ENCODE measurements at places on chromosomes 6 and 20. TPM values are rescaled to one million over a fixed set of nuclear protein-coding genes. Genes with fewer than 3 reads are reported as not detected.

Gene NCOA6
- polyA plus RNA-seq, result 24.9 TPM

Gene NNAT
- 824 TPM for polyA plus RNA-seq

Gene PDYN
- polyA plus RNA-seq, result not detected

Gene HLA-DRB5
- polyA plus RNA-seq, result 9.5 TPM

Gene HNF4A
- 0.04 TPM for polyA plus RNA-seq

- no peak for DNase-seq
Observed at GRCh38 chr6:148414092-148414489, 71.5 kb downstream of the SASH1 start.

DNA sequence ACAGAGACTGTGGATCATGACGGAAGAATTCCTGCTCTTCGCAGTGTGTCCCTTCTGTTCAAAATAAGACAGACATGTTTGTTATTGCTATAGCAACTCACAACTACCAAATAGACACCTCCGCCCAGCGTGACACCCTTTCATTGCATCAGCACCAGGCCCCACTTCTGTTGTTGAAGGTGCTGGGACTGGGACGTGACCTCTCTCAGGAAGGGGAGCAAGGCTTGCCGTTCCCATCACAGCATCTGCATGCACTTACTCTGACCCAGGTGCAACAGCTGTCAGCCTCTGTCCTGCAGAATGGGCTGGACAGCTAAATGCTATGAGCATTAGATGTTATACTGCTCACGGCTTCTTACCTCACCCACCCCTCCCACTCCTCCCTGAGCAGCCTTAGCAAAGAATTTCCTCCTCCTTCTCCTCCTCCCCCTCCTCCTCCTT lies 94.1 kb downstream of the DACT2 start:
- peak; percentile 74 for DNase-seq

DNA sequence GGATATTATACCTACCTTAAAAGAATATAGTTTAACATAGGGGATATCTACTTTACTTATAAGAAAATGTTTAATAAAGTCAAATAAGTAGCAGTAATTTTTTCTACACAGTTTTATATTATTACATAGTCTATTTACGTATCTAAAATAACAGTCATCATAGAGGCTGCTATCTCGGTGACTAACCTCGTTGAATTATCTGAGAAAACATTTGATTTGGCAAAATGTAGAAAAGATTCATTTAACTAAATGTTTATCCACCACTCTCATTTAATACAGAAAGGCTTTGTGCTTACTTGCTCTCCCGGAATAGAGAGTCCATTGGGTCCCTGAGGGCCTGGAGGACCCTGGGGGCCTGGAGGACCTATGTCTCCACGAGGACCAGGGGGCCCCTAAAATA lies 103.6 kb downstream of the COL12A1 start:
- DNase-seq, result no peak

- no peak for DNase-seq
Observed at GRCh38 chr6:16585805-16586204, 175.5 kb downstream of the ATXN1 start.

DNA sequence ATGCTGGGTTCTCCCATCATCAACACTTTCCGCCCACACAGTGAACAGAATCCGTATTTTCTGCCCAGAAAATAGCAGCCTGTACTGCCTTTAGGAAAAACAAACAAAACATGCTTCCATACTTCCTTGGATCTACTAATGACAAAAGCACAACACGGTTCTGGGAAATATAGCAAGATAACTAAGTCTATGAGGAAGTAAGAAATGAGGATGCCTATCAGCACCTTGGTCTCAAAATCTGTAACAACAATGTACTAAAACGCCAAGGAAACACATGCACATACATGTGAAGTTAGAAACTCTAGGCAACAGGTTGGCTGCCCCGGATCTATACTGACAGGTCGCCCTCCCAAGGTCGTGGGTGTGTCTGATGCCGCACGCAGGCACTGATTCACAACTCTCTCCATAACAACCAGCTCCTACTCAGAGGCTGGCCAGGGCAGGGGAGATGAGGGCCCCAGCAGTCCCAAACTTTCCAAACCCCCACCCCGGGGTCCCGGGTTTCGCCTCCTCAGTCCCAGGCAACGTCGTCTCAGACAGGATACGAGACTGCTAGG lies 710 bp downstream of the BTBD9 start:
- DNase-seq, result no peak

GRCh38 chr6:170186006-170186935 lies 104.6 kb downstream of the DLL1 start:
- DNase-seq, result no peak

GRCh38 chr6:40252531-40253258 lies 318.4 kb upstream of the MOCS1 start:
- DNase-seq, result no peak

DNA sequence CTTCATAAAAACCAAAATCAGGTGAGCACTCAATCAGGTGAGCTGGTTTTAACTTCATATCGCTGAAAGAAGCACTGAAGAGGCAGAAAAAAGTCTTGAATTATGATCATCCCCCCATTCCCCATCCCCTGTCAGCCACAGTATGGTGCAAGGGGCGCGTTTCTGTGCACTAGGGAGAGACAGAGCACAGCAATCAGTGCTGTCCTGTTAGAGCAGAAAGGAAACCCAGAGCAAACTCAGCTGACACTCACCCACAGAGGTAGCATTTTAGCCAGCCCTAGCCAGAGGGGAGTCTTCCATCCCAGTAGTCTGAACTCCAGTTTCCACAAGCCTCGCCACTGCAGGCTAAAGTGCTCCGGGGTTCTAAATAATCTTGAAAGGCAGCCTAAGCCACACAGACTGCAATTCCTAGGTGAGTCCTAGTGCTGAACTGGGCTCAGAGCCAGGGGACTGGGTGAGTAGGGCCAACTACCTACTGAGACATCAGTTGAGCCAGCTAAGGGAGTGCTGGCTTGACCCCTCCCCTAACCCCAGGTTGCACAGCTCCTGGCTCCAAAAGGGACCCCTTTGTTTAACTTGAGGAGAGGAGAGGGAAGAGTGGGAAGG lies 1352.6 kb upstream of the GJE1 start:
- DNase-seq, result no peak

DNA sequence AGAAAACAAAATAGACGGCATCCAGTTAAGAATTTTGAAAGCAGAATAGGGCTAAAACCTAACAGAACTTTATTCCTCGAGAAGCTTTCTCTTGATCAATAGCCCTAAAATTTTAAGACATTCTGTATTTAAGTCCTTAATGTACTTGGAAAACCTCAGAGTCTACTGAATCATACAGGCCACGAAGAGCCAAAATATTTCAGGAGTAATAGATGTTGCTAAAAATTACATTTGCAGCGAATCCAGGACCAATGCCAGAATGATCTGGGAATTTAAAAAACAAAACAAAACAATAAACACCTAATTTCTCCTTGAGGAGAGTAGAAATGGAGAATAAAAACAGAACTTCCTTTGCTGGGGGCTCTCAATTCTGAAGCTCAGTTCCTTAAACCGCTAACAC lies 23.3 kb downstream of the ATXN1 start:
- DNase-seq, result no peak

- no peak for DNase-seq
Observed at GRCh38 chr6:582370-582769, 74.5 kb downstream of the HUS1B start.

GRCh38 chr6:84774157-84774984 lies 10.0 kb upstream of the TBX18 start:
- DNase-seq, result peak; percentile 77

- DNase-seq, result no peak
Observed at GRCh38 chr6:6704103-6705060, 115.9 kb downstream of the LY86 start.

DNA sequence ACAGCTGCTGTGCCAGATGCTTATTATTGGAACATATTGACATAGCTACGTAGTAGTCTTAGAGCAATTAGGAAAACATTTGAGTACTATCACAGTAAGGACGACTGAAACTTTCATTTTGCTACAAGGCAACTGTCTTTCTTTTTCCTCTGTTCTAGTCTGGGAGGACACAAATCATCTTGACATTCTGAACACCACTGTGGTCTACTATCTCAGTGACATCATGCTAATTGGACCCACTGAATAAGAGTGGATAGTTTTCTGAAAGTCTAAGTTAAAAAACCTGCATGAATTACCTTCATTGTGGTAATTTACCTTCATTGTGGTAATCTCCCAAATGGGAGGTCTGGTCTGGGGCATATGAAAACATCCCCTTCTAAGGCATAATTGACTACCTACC lies 163.3 kb upstream of the MOCS1 start:
- no peak for DNase-seq

DNA sequence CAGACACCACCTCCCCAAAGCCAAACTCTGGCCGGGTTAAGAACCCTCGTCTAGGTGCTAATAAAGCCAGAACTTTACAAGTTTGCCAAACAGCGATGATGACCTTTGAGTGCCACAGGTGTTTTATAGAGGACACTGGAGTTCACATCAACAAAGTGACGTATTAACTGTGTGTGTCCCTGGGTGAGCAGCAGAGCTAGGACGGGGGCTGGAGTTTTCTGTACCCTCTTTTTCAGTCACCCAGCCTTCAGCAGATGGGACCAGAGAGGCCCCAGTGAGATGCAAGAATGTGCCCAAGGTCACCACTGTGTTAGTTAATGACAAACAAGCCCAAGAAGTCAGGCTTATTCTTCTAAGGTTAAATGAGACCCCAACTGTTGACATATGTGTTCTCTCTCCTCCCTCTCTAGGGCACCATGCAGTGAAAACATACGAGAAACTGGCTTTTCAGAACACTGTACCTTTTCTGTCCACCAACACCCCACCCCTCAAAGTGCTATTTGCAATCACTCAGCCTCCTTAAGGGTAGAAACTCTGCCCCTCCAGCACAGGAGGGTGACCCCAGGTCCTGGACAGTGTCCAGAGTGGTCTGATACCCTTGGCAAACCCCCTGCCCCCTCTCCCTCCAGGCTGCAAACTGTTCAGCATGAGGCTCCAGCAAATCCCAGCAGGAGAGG lies 5.2 kb downstream of the SDC4 start:
- no peak for DNase-seq

DNA sequence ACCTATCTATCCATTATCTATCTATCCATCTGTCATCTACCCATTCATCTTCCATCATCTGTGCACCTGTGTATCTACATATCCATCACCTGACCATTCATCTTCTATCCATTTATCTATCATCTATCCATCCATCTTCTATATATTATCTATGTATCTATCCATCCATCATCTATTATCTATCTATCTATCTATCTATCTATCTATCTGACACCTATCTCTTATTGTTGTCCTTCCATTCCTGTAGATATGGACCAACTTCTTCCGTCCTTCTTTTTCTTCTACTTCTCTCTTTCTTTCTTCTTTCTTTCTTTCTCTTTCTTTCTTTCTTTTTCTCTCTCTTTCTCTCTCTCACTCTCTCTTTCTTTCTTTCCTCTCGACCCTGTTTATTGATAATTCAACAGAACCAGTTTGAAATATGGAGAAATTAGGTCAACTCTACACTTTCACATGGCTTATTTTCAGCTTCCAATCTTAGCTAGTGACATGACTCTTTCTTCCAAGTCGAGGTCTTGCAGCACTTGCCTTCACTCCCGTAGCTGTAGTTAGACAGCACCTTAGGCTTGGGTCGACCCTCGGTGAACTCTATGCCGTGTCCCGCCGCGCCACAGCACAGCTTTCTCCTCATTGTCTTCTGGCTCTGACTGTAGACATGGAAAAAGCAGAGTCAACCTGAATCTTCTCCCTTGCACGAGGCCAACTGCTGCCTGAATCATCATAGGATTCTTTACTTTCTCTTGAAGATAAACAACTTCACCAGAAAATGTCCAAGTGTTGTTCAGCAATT lies 110.4 kb upstream of the EXOC2 start:
- DNase-seq, result no peak

DNA sequence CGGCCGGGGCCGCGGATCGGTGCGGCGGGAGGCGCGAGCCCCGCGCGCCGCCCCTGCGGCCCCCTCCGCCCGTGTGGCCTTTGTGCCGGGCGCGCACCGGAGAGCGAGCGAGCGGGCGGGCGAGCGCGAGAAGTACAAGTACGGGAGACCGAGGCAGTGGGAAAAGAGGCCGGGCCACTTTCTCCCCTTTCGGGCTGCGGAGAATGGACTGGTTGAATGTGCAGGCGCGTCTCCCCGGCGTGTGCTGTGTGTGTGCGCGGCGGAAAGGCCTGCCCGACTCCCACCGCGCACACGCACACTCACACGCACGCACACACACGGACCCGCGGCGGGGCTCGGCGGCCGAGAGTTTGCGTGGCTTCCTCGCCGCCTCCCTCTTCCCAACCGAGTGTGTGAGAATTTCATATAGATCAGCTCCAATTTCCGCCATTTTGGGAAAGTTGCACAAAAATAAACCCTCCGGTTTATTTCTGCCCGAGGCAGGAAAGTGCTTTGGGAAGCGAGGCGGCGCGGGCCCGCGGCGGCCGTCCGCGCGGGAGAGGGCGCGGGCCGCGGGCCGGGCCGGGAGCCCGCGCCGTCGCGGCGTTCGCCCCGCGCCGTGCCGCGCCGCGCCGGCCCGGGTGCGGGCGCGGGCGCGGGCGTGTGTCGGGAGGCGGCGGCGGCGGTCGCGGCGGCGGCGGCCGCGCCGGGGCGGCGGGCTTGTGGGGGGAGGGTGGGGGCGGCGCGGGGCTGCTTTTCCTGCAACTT lies 1.1 kb downstream of the L3MBTL3 start:
- DNase-seq, result peak; percentile 52

DNA sequence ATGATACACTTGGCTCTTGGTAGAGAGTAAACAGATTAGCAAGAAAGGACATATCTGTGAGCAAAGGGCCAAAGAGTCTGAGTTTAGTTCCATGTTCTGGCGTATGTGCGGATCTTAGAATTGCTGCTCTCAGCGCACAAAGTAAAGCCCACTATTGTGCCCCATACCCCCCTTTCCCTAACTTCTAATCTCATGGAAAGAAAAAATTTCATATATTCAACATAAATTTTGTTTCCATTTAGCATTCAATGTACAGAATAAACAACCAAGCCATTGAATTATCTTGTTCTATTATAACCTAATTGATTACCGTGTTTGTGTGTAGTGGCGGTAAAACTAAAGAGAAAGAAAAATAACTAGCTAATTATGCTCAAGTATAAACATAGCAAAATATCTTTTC lies 30.5 kb downstream of the FILIP1 start:
- DNase-seq, result no peak
